ENCODE measurements at places on chromosomes 16 and 17.
A peak's percentile ranks its signal among the peaks of the same experiment; 100 is the strongest.

DNA sequence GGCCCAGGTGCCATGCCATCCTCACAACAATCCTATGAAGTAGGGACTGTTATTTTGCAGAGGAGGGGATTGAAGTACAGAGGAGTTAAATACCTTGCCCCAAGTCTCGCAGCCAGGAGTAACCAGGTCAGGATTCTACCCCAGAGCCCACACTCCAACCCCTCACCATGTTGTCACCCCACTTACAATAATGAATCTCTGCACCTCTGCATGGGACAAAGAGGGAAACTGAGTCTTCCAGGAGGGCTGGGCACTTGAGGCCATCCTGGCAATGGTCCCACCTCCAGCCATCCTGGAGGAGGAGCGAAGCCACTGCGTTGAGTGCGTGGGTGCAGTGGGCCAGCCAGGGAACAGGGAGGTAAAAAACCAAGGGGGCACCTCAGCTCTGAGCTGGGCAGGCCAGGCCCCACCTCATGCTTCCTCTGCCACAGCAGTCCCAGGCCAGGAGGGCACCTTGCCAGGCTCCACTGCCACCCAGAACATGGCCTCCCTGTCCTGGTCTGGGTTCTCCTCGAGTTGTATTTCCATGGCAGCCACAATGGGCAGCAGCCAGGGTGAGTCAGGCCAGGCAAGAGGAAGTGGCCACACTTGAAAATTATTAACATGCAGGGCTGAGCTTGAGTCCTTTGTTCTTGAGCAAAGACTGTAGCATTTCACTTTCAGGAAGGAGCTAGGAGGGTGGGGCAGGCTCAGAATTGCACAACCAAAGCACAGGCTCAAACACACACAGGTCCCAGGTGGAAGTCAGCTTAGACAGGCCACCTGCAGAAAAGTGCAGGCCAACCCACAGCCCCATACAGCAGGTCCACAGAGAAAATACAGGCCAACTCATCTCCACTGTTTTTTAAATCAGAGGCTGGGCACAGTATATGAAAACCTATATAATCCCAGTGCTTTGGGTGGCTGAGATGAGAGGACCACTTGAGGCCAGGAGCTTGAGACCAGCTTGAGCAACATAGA, 52.1 kb downstream of the CUEDC1 start:
- DNase-seq = peak; percentile 72

DNA sequence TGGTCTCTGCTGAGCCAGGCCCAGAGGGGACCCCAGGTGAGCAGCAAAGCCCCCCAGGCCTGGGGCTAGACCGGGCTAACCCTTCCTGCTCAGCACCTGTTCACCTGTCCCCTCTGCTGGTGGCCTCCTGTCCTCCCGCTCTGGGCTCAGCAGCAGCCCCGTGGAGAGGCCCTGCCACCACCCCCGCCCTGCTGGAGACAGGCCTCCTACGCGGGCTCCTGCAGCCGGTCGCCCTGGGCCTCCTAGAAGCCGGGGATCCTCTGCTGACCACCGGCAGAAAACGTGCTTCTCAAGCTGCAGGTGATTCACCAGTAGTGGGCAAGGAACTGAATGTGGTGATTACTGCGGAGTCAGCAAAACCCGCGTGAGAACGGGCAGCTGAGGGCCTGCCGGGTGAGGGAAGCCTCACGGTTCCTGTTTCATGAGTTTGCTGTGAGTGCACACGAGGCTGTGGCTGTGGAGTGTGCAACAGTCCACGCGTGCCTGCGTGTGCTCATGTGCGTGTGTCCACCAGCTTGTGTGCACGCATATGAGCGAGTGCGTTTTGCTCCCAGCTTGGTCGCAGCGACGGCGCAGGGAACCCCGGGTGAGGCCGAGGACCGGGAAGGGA, 792 bp downstream of the SECTM1 start:
- peak; percentile 21 for DNase-seq

- DNase-seq = no peak
Observed at GRCh38 chr16:66842765-66843164, 1.4 kb upstream of the CA7 start.

DNA sequence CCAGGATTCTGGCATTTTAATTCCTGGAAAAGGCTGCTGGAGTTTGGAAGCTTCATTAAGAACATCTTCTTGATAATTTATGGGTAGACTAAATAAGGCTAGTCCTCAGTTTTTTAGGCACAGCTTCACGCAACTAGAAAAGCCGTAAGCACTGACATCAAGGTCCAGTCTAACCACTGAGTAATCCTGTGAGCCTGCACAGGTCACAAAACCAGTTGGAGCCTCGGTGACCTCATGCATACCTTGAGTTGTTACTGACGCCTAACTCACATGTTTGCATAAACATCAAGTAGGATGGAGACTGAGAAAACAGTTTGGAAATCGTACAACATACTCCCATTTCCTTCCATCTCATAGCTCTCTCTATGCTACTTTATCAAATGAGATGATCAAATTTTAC, 63.8 kb upstream of the RCVRN start:
- peak; percentile 23 for DNase-seq

- no peak for DNase-seq
Observed at GRCh38 chr16:86061318-86061695, 162.3 kb downstream of the IRF8 start.

DNA sequence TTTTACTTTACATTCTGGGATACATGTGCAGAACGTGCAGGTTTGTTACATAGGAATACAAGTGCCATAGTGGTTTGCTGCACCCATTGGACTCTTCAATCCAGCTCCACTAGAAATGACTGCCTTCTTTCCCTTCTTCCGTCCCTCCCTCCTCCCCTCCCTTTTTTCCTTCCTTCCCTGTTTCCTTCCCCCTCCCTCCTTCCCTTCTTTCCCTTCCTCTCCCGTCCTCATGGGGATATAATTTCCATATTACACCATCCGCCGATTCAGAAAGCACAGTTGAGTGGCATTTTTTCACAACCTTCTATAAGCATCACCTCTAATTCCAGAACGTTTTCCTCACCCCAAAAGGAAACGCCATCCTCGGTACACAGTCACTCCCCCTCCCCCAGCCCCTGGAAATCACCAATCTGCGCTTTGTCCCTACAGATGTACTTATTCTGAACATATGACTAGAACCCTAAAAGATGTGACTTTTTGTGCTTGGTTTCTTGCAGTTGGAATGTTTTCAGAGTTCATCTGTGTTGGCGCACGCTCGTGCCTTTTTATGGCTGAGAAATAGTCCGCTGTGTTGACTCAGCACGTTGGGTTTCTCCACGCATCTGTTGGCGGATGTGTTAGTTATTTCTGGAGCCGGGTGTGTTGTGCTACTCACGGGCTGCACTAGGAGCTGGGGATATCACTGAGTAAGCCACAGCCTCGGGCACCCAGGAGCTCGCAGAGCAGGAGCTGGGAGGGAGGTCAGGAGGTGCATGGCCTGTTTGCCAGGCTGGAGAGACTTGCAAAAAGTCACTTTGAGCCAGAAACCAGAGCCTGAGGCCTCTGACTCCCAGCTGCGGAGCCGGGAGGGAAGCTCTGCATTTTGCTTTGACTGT, 336.4 kb downstream of the SEC14L1 start:
- DNase-seq = peak; percentile 98

DNA sequence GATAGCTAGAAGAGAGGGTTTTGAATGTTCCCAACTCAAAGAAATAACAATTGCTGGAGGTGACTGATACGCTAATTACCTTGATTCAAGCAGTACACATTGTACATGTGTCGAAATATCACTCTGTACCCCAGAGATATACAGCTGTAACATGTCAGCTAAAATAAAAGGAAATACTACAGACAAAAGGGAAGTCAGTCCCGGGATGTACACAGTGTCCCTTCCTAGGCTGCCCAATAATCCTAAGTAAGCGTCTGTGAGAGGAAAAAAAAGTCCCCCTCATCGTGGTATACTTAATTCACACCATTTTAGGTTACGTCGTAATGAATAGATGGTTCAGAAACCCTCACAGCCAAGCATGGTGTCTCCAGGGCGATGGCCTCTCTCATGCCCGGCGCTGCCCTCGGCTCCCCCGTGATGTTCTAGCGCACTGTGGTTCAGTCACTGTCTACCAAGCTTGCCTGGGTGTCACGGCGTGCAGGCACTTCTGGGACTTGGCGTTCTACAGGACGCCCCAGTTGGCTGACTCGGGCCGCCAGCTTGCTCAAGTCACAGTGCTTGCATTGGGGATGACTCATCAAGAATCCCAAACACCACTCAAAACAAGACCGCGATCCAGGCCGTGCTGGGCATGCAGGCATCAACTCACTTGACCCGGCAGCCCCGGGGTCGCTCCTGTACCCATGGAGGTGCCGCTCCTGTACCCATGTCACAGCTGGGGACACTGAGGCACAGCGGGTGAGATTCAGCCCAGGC, 27.6 kb downstream of the CCDC40 start:
- DNase-seq = peak; percentile 21

- DNase-seq = no peak
Observed at GRCh38 chr16:68013440-68013839, 2.3 kb downstream of the DPEP2NB start.

- peak; percentile 37 for DNase-seq
Observed at GRCh38 chr17:31744511-31744951, 114.5 kb downstream of the COPRS start.

GRCh38 chr17:62692721-62693431, 65.4 kb downstream of the MRC2 start:
- peak; percentile 31 for DNase-seq

DNA sequence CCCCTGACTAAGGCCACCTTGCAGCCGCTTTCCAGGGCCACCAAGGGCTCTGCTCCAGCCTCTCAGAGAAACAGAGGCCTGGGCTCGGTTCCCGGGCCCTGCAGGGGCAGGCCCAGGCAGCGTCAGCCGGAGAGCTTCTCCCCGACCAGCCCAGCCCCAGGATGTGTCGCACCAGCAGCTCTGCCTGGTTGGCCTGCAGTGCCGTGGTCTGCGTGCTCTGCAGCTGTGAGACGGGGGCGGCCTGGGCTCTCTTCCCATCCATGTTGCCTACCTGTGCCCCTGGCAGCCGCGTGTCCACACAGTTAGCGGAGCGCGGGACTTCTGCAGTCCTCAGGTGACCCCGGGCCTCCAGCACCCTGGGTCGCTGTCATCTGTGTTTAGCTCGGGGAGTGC, 4.8 kb downstream of the IGFALS start:
- DNase-seq = no peak

DNA sequence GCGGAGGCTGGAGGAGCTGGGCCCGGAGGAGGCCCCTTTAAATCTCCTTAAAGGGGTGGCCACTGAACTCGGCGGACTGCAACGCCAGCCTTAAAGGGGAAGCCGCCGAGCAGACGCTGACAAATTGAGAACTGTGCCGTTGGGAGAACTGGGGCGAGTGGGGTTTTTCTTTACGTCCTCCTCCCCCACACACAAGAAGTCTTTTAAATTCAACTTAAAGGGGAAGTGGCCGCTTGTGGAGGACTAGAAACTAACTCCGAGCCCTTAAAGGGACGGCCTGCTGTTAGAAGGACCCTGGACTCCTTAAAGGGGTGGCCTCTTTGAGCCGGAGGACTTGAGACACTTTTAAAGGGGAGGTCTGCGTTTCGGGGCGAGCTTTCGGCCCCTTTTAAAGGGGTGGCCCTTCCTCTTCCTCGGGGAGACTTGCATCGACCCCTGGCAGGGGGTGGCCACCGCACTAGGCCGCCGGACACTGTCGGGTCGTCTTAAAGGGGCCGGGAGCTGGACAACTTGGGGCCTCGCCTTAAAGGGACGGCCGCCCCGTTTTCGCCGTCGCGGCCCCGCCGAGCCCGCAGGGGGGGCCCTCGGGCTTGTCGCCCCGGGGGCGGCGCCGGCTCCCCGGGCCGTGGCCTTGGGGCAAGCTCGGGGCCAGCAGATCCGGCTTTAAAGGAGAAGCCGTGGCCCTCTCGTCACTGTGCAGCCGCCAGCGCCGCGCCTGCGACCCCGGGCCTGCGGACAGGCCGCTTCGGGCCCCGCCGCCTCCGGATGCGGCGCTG, 688 bp downstream of the FBRS start:
- peak; percentile 99 for DNase-seq

GRCh38 chr16:15988268-15989013, 39.0 kb downstream of the ABCC1 start:
- no peak for DNase-seq

DNA sequence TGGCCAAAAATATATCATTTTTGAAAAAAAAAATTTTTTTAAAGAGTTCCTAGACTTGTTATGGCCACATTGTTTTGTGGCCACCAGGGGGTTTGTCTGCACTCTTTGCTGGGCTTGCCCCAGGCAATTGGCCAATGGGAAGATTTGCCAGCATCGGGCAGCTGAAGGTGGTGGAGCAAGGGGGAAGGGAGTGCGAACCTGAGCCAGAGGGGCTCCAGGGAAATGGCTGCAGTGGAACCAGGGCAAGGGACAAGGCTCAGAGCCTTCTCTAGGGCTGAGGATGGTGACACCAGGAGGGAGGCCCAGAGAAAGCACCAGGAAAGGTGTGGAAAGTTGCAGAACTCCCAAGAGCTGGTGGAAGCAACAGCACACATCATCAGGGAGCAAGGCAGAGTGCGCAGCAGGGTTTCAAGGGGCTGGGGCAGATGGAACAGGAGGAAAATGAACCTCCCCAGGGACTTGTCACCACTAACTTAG, 15.5 kb upstream of the CMIP start:
- DNase-seq = peak; percentile 41

- peak; percentile 90 for DNase-seq
Observed at GRCh38 chr16:73172241-73172972, 124.5 kb upstream of the ZFHX3 start.

DNA sequence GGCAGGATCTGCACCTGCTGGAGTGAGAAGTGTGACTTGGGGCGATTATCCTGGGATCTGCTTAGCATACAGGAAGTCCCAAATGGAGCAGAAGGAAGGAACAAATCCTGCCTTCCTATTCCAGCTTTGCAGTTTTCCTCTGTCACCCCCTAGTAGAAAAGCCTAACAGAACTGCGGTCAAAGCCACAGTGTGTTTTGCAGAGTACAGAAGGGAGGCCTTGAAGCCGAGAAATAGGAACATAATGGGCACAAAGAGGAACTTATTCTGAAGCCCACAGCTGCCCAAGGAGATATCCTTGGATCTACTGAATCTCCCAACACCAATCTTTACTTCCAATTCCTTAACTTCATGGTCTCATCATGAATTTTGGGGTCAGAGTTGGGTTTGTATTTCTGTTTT, 8.5 kb downstream of the KRTAP1-5 start:
- DNase-seq = no peak

DNA sequence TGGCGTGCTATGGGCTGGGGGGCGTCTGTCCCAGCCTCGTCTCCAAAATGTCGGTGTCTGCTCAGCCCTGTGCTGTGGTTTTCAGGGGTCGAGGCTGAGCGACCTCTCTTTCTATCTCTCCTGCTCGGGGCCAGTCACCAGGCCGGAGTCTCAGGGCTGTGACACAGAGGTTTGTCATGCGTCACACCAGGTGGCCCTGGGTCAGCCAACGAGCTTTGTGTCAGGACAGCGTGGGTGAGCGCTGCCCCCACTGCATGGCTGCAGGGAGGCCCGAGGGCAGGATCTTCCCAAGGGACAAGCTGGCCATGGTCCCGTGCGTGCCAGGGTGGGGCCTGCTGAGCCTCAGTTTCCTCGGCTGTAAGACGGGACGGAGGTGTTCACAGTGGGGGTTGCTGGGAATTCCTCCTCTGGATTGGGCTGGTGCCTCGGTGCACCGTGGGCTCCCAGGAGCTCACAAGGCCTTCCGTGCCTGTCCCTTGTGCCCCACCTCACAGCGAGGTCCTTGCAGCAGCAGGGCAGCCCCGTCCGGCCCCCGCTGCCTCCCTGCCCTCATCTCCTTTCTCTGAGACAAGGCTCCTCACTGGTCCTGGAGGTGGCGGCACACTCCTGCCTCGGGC, 50.5 kb downstream of the CBFA2T3 start:
- DNase-seq = no peak
